ENCODE measurements at places on chromosomes 1 and 21.

DNA sequence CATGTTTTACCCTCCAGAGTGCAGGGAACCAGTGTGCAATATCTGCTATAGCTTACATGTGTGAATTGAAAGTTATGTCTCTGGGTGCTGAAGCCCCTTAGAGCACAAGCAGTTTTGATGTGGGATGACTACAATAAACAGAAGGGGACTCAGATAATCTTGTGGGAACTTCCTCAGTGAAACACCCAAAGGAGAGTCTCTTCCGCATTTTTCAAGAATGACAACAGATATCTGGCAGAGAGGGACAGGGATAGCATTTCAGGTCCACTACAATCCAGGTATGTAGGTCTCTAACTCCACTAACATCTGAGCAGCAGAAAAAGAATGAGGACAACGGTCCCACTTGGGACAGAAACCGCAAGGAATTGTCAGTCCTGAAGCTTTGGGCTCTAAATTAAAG, 67.6 kb upstream of the PDE4B start:
- DNase-seq, result no peak

DNA sequence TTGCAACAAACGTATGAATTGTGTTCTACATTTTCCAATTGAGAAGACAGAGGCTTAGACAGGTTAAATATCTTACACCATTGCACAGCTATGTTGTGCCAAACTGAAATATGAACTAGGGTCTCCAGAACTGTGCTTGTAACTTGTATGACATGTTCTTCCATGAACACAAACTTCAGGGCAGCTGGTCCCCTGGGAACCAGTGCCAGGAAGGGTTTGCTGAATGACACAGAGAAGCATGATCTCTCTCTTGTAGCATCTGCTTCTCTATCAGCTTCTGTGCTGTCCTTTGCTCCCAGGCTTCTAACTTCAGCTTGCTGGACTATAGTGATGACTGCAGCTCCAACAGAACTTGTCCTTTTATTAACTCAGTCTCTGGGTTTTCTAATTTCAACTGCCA, 385.5 kb downstream of the SIPA1L2 start:
- no peak for DNase-seq

DNA sequence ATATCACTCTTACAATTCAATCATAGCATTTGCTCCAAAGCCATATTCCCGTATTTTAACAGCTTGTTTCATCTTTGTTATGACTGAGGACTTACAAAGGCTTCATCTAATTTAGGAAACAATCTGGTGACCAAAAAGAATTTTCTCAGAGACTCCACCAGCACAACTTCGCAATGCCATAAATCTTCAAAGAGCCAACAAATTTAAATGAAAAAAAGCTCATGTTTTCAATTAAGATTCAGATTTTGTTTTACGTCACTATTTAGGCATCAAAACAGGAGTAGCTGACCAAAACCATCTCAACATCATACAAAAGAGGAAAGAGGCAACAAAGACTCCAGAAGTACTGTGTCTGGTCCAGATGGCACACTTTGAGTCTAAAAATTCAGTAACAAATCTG, 373.3 kb downstream of the TTLL7 start:
- DNase-seq, result no peak

- DNase-seq, result no peak
Observed at GRCh38 chr21:46308431-46308830, 15.2 kb downstream of the C21orf58 start.

DNA sequence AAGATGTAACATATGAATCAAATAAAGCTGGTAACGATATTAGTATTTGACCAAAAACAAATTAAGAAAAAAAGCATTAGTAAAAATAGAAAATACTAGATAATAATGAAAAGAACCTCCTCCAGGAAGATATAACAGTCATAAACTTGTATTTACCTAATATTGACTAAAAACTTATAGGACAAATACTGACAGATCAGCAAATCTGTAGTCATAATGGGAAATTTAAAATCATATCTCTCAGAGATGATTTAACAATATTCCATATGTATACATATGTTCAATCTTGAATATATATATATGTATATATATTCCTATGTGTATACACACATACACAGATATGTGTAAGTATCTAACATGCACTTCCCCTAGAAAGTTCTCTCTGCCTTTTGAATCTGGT, 52.0 kb upstream of the FGGY start:
- DNase-seq, result no peak

DNA sequence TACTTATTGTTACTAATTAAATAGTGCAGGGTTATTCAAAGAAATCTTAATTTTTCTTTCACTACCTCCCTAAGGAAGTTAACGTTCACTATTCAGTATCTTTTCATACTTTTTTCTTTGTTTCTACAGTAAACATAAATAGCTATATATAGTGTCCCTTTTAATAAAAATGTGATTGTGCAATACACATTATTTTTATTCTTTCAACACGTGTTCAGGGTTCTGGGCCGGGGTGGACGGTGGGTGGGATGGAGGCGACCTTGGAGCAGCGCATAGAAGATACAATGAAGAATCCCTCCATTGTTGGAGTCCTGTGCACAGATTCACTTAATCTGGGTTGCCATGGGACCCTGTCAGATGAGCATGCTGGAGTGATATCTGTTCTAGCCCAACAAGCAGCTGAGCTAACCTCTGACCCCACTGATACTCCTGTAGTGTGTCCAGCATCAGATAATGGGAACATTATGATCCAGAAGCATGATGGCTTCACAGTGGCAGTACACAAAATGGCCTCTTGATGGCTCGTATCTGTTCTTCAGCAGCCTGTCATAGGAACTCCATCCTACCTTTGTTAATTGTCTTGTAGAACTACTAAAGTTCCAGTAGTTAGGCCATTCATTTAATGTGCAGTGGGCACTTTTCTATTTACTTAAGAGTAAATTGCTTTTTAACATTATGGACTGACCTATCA, 155.9 kb upstream of the L1TD1 start:
- peak; percentile 9 for DNase-seq

GRCh38 chr1:179251675-179252074, 22.2 kb upstream of the ABL2 start:
- peak; percentile 58 for DNase-seq

DNA sequence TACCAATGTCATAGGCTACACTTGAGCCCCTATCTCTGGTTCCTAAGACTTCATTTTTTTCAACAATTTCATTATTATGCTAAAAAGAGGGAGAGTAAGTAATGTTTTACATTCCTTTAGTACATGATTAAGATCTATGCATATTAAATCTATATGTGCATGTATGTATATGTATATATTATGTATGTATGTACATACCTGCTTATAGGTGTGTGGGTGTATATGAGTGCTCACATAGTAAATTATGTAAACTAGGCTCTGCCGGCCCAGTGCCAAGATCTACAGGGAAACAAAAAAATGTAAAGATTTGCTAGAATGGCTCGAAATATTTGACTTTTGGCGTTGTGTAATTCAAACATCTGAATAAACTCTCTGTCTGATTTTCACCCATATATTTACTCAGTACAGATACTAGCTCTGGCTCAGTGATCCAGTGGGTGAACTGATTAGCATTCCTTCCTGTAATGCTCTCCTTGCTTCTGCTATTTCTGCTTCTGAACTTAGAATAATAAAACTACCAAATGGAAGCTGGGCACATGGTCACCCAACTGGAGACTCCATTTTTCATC, 113.1 kb upstream of the FGGY start:
- no peak for DNase-seq

GRCh38 chr1:25590096-25590824, 26.3 kb upstream of the MAN1C1 start:
- no peak for DNase-seq

DNA sequence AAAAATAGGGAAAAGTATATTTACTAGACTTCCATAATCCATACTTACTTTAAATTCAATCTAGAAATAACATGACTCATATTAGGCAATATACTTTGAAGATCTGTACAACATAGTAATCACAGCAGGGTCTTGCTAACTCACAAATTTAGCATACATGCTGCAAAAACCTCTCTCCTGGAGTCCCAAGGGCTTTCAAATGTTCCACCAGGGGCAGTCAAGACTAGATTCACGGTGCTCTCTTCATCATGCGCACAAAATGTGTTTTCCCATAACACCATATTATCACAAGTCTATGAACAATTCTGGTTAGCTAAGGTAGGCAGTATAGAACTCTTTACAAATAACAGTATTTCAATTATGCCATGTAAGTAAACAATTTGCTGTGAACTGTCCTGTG, 45.8 kb downstream of the SSX2IP start:
- no peak for DNase-seq

GRCh38 chr1:91555821-91556531, 55.3 kb downstream of the CDC7 start:
- peak; percentile 81 for DNase-seq

GRCh38 chr1:159066108-159066507, 10.5 kb downstream of the AIM2 start:
- DNase-seq, result no peak

DNA sequence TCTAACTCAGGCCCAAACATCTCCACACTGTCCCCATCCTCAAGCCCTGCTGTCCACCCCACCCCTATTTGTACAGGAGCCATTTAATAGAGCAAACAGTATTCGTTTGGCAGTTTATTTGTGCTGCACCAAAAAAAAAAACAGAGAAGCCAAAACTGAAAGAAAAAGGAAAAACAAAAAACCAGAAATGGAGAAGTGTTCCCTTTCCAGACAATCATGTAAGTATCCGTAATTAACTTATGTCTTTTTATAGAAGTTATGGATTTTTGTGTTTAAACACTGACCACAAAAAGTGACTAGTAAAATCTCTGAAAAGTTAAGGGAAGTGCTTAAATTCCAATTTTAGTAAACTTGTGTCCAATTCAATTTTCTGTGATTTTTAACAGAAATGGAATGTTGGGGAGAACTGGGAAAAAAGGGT, 40.4 kb upstream of the ZBTB18 start:
- DNase-seq, result no peak

DNA sequence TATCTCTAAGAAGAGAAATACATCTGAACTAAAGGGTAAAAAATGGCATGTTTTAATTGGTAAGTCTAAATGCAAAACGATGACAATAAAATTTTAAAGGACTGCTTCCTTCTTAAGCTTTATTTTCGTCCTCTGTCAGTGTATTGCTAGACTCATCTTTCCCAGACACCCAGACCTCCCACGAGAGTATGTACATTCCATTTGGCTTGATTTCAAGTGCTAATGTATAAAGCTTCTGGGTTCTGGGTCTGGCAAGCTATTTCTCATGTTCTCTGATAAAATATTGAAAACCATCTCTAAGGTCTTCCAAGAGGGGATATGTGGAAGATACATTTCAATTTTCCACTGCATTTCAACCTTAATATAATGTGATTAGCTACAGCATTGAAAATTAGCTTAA, 24.6 kb upstream of the SLC2A1 start:
- no peak for DNase-seq

GRCh38 chr21:41656946-41657525, 109.8 kb downstream of the RIPK4 start:
- DNase-seq, result no peak

DNA sequence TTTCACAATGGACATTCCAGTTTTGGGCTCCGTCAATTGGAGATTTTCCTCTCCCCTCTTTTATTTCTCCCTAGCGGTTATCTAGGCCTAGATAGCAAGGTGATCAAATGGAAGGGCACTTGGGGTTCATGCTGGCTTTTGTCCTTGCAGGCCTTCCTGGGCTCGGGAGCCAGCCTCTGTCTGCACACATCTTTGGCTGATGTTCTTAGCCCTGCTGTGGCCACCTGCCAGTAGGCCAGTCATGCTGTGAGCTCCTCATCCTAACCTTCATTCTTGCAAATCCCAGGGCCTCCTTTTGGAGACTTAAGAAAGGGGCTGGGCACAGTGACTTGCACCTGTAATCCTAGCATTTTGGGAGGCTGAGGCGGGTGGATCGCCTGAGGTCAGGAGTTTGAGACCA, 13.5 kb downstream of the TIE1 start:
- DNase-seq, result no peak

GRCh38 chr1:185608177-185608576, 126.0 kb upstream of the HMCN1 start:
- DNase-seq, result no peak

GRCh38 chr1:20551161-20551560, 1.2 kb upstream of the FAM43B start:
- no peak for DNase-seq

- no peak for DNase-seq
Observed at GRCh38 chr1:20322825-20323612, 32.3 kb downstream of the VWA5B1 start.

DNA sequence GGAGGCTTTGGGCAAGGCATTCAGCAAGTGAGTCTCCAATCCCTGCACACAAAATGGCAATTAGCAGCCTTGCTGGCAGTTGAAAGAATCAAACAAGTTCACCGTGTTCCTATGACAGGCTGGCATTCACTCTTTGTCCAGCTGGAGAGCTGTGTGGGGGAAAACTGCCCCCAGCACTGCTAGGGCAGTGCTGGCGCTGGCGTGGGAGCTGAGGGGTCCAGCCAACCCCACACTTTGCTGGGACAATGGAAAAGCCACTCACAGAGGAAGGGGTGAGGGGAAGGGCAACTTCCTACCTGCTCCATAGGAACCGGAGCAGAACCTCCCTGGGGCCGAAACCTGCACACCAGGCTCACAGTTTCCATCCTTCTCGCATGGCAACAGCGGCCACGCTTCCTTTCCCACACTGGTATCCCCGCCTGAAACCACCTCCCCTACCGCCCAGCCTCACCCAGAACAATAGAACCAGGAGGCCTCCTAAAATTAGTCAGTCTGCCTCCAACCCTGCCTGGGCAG, 26.7 kb upstream of the KCNN3 start:
- DNase-seq, result no peak

DNA sequence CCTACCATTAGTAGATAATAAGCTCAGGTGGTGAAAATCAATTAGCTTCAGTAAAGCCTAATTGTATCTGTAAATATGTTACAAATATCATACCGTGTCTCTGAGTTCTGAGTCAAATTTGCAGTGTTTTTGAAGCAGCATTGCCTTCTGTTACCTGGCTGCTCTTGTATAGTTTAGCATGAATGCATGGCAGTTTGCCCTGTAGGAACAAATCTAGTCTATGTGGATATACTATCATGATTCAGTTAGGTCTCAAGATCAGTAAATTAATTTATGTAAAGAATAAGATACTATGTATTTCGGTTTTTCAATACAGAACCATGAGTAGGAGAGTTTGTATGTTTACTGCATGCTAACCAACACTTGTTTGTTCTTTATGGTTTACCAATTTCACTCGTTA, 240.6 kb upstream of the C1orf105 start:
- no peak for DNase-seq

DNA sequence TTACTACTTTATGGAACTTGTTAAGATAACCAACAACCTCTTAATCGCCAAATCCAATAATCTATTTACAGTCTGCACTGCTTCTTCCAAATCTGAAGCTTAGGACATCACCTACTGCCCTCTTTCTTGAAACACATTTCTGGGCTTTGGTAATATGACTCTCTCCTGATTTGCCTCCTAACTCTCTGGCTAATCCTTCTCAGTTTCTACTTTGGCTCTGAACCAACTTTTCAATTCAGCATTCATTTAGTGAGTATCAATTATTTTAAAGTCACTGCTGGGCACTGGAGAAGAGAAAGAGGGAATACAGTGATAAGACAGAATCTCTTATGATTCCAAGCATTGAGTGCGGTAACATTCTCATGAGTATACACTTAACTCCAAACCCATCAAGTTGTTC, 275.0 kb downstream of the AKT3 start:
- no peak for DNase-seq
